ENCODE measurements at places on chromosomes 6 and 20.
A peak's percentile ranks its signal among the peaks of the same experiment; 100 is the strongest.

DNA sequence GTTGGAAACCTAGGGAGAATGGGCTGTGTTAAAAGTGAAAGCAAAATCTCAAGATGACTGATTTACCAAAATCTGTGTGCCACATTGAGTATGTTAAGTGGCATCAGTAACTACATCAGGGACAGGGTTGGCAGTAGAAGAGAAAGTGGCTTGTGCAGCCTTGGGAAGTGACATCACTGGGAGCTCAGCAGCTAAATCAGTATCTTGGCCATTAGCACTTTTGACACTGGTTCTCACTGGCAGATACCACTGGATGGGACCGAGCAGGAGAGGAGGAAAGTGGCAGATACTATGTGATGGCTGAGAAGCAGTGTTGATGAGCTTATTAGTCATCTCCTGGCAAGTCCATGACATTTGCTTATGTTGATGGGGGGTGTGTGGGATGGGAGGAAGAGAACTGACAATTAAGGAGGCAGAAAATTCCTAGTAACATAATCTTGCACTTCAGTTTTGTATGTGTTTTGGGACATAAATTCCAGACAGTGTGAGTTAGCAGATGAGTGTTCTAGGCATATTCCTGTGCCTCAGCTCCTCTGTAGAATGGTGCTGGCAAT, 322.2 kb downstream of the SOX4 start:
- DNase-seq: peak; percentile 40

- DNase-seq: no peak
Measured at GRCh38 chr20:59453759-59454560, 150.4 kb upstream of the PHACTR3 start.

DNA sequence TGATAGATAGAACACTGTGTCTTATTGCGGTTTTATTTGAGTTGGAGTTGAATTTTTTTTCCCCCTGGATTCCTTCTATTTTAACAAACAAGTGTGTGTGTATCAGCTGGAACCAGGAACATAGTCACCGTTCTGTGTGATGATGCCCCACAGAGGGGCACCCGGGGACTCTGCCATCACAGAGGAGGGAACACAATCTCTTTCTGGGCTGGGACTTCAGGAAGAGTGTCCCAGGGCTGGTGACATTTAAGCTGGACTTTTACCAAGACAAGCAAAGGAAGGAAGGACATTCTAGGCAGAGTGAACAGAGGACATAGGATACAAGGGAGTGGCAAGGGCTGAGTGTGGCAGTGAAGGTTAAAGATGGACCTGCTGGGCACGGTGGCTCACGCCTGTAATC, 33.2 kb downstream of the TAF8 start:
- DNase-seq: no peak

DNA sequence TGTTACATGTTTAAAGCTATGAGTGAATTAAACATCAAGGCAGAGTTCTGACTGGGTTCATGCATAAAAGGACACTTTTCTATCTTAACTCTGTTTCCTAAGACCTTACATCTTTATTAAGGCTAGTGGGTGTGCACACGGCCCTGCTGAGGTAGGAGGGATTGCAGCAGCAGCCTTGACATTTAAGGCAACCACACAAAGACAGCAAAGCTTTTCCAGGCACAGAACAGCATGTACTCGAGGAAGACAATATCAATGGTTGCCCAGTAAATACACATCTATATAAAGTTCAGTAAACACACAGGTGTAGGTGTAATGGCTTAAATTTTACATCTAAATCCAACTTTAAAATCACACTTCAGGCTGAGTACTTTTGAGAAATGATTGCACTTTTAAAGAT, 79.8 kb upstream of the LOC128125822 start:
- no peak for DNase-seq

DNA sequence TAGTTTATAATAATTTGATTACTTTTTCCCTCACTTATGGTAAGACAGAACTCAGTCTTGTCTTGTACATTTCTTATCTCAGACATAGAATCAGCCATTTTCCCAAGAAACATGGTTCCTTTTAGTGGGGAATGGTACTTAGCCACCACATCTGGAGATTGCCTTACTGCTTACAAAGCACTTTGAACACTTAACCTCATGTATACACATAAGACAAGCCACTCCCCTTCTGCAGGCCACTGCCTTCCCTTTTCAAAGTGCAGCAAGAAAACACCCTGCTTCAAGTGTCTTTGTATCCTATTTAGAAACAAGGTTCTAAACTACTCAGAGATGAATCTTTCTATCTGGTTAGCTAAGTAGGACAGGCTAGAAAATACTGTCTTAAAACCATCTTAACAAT, 159.2 kb downstream of the UBE3D start:
- no peak for DNase-seq

DNA sequence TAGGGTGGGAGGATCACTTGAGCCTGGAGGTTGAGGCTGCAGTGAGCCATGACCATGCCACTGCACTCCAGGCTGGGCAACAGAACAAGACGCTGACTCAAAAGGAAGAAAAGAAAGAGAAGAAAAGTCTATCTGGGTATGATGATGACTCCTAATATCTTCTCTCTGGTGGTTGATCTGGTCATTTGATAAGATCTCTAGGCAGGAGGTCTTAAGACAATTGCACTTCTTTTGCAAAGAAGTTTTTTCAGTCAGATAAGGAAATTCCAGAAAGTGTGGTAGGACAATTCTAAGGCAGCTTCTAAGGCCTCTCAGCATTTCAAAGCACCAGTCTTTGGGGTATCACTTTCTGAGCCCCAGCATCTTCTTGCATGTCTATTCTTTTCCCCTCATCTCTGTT, 7.7 kb upstream of the AIF1 start:
- DNase-seq: no peak

GRCh38 chr20:43942667-43943285, 28.1 kb downstream of the TOX2 start:
- peak; percentile 37 for DNase-seq

DNA sequence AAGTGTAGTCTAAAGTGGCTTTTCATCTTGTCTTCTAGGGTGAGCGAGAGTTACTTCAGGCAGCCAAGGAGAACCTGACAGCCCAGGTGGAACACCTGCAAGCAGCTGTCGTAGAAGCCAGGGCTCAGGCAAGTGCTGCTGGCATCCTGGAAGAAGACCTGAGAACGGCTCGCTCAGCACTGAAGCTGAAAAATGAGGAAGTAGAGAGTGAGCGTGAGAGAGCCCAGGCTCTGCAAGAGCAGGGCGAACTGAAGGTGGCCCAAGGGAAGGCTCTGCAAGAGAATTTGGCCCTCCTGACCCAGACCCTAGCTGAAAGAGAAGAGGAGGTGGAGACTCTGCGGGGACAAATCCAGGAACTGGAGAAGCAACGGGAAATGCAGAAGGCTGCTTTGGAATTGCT, 27.1 kb downstream of the C20orf173 start:
- DNase-seq: no peak

GRCh38 chr6:162613310-162613709, 114.3 kb downstream of the PRKN start:
- DNase-seq: no peak

DNA sequence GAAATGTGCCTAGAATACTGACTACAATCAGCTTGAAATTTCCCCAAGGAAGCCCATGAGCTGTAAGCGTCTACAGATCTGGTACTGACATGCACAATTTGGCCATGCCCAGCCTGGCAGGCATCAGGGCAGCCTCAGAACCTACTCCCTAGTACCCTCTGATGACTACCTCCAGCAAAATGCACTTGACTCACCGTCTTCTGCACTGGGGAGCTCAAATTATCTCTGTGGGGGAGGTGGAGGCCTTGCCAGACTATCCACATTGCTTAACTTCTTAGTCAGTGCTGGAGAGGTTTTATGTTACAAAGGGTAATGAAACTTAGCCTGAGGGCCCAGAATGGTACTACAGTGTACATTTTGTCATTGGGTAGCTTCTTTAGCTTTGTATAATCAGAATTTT, 126.0 kb upstream of the ADGRF1 start:
- no peak for DNase-seq

- no peak for DNase-seq
Measured at GRCh38 chr20:8066662-8067061, 47.1 kb upstream of the TMX4 start.

DNA sequence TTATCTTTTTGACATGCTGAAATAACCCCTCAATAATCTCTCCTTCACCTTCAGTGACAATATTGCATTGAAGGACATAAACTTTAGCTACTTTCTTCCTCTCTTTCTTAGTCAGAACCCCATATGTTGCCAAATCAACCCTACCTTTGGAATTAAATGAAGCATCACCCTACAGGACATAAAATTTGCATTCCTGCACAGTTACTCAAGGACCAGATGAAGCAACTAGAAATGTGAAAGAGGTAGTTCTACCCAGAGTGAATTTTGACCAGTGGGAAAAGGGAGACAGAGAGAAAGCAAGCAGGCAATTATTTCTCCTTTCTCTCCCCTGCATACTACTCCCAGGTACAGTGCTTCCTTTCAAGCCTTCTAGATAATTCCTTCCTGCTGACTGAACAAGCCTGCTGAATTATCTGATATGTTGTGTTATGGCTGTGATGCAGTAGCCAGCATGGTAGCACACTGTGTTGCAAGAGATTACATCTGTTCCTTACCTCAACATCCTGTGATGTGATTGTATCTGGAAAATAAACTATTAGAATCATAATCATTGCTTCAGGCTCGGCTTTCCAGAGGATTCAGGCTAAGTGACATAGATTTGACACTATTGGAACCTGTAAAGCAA, 16.6 kb downstream of the TENT5A start:
- DNase-seq: no peak

- no peak for DNase-seq
Measured at GRCh38 chr6:75611702-75612375, 10.2 kb downstream of the SENP6 start.

DNA sequence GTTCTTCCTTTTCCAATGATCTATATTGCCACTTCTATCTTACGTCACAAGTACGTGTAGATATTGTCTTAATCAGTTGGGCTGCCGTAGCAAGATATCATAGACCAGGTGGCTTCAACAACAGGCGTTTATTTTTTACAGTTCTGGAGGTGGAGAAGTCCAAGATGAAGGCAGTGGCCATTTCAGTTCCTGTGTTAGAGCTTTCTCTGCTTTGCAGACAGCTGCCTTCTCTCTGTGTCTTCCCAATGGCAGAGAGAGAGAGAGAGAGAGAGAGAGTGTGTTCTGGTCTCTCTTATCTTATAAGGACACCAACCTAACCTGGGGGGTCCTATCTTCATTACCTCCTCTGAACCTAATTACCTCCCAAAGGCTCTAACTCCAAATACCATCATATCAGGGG, 8.3 kb downstream of the HSF2 start:
- no peak for DNase-seq

- no peak for DNase-seq
Measured at GRCh38 chr6:14655201-14656061, 537.9 kb downstream of the CD83 start.

Data from dermis microvascular lymphatic vessel endothelial cell (primary cell).